Esophagus muscularis mucosa (tissue), 4 donors: ENCODE measurements at places on chromosomes 2 and 18. TPM values are rescaled to one million over a fixed set of nuclear protein-coding genes. Genes with fewer than 3 reads are reported as not detected.

MYO5B gene
- total RNA-seq = 2.1 TPM

DNA sequence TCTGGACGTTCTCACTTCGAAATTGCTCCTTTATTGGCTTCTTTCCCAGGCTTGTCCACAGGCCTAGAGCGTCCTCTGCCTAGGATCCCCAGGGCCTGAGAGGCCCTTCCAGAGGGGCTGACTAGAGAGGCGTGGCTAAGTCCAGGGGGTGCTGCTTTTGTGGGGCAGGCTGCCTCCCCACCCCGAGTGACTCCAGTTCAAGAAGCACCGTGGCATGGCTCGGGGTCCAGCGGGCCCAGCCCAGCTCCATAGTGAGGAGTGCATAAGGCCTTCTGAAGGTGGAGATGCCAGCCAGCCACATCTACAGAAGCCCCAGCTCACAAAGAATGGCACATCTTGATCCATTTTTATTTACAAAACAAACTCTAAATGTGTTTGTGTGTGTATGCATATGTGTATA, 44.8 kb upstream of the POMC start:
- peaks cover 15% of the 10 kb centered on the region for H3K4me1 ChIP-seq
- H3K36me3 ChIP-seq = no peaks in the 10 kb centered on the region
- H3K27ac ChIP-seq = no peak overlapping the region
- H3K27me3 ChIP-seq = no peaks in the 10 kb centered on the region

DNA sequence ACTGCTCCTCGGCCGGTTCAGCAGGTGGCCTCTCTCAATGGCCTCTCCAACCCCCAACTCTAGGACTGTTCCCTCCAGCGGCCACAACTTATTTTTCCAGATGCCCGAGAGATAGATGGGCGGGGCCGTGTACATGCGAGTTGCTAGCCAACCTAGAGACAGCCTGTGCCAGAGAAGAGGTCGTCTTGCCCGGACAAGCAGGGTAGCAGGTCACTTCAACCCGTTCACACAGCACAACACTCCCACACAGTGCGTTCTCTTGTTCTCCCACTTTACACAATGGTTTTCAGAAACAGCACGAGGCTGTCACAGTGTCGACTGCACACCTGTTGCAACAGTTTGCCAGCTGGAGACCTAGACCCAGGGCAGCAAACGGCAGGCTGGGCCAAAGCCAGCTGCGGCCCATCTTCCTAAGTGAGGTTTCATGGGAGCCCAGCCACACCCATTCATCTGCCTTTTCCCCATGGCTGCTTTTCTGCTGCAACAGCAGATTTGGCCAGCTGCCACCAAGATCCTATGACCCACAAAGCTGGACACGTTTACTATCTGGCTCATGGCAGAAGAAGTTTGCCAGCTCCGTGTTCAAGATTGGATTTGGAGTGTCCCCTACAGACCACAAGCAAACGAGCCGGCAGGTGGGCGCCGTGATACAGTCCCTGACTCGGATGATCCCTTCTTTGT, 7.3 kb upstream of the PRLH start:
- no peaks in the 10 kb centered on the region for H3K27me3 ChIP-seq
- no peaks in the 10 kb centered on the region for H3K36me3 ChIP-seq
- H3K27ac ChIP-seq = no peak overlapping the region

CPO gene
- 0.63 TPM for total RNA-seq

UPP2 gene
- total RNA-seq = not detected

SGO2 gene
- total RNA-seq = 1.9 TPM

MYOM1 gene
- total RNA-seq = 15.8 TPM

DNA sequence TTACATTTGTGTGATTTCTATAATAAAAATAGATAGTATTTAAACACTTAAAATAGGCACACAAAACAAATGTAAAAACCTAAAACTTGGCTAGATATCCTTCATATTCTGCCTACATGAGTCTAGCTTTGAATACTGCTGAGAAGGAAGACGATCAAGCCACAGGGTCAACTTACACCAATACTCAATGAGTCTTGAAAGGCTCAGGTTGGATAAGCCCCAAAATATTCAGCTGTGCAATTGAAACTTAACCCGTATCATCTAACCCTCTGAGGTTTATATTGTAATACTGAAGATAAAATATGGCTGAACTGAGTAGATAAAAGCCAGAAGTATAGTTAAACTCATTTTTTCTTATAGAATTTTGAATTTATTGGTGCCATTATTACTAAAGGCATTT, 313.0 kb upstream of the NRXN1 start:
- H3K27ac ChIP-seq = no peak overlapping the region
- no peak for DNase-seq
- no peaks in the 10 kb centered on the region for H3K27me3 ChIP-seq
- no peaks in the 10 kb centered on the region for H3K36me3 ChIP-seq
- no peaks in the 10 kb centered on the region for H3K4me1 ChIP-seq

DNA sequence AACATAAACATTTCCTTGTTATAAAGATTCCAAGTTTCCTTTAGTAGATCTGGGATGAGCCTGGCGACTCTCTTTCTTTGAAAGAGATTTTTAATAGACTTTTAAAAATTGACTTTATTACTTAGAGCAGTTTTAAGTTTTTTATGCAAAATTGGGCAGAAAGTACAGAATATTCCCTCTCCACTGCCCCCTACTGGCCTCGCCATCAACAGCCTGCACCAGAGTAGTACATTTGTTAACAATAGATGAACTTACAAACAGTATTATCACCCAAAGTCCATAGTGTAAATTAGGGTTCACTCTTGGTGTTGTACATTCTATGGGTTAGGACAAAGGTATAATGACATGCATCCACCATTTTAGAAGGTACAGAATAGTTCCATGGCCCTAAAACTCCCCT, 3.9 kb downstream of the MAP3K19 start:
- peaks cover 4% of the 10 kb centered on the region for H3K4me1 ChIP-seq
- H3K27ac ChIP-seq = no peak overlapping the region
- DNase-seq = no peak
- no peaks in the 10 kb centered on the region for H3K36me3 ChIP-seq
- no peak overlapping the region for H3K4me3 ChIP-seq

DNA sequence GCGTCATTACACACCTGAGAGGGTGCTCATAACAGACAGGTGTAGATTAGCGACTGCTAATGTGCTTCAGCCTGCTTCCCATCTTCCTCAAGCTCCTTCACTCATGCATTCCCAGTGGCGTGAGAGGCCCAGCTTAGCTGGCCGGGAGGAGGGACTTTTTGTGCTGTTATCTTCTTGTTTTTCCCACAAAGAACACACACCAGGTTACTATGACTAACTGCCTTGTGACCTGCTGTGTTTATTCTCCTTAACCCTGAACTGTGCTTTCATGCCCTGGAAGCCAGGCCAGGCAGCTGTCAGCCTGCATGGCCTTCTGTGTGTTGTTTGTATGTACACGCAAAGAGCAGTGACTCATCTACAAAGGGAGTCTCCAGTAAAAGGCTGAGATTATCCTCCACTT, 143.8 kb downstream of the PIEZO2 start:
- H3K27ac ChIP-seq = no peak overlapping the region
- no peaks in the 10 kb centered on the region for H3K4me1 ChIP-seq
- no peaks in the 10 kb centered on the region for H3K27me3 ChIP-seq

DNA sequence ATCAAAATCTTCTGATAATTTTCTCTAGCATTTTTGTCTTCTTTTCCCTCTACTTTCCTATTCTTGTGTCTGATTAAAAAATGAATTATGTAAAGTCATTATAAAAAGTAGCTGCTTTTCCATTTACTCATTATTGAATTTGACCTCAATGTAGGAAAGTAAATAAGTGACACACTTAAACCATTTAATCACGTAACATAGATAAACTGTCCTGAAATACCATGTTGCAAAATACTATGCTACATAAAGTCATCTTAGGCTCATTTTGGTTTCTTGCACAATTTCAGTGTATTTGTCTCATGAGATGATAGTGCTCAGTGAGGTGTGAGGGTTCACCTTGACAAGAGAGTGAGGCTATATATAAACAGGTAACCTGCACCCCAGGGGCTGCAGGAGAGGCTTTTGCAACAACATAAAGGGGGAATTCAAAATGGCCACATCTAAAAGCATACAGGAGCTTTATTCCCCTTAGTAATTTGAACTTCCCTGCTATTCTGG, 502.7 kb downstream of the RNF144A start:
- no peak overlapping the region for H3K4me3 ChIP-seq
- H3K4me1 ChIP-seq = no peaks in the 10 kb centered on the region
- no peak overlapping the region for H3K27ac ChIP-seq
- DNase-seq = no peak
- H3K36me3 ChIP-seq = no peaks in the 10 kb centered on the region

DNA sequence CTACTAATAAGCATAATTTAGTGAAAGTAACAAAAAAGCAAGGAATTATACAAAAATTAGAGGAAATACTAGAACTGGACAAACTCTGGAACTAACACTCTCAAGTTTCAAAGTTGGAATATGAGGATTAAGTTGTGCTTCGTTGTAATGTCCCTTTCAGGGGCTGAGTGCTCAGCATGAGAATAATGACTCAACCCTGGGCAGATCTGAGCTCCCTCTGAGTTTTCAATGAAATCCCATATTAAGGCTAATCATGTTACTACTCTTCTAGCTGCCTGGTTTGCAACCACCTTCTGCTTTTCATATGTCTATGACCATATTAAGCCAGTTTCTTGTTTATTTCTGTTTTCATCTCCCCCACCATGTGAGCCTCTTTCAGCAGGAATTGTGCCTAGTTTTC, 274.9 kb upstream of the LRRTM4 start:
- H3K27ac ChIP-seq = no peak overlapping the region
- no peaks in the 10 kb centered on the region for H3K36me3 ChIP-seq
- no peak for DNase-seq
- no peak overlapping the region for H3K4me3 ChIP-seq

DNA sequence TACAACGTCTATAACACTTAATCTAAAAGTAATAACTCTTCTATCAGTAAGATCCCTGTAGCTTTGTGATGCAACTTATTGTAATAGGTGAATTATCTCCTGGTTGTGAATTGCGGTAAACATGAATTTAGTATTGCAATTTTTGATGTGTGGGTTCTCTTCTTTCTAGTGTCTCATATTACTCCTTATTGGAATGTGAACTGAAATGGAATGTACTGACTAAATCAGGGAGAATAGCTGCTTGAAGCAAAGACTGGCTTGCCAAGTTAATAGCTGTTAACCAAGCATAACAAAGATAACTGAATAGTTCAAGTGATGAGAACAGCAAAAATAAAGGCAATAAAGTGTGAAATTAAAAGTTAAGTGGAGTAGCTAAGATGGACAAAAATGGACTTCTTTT, 60.5 kb upstream of the TFPI start:
- DNase-seq = no peak
- no peaks in the 10 kb centered on the region for H3K4me1 ChIP-seq
- H3K36me3 ChIP-seq = no peaks in the 10 kb centered on the region

DNA sequence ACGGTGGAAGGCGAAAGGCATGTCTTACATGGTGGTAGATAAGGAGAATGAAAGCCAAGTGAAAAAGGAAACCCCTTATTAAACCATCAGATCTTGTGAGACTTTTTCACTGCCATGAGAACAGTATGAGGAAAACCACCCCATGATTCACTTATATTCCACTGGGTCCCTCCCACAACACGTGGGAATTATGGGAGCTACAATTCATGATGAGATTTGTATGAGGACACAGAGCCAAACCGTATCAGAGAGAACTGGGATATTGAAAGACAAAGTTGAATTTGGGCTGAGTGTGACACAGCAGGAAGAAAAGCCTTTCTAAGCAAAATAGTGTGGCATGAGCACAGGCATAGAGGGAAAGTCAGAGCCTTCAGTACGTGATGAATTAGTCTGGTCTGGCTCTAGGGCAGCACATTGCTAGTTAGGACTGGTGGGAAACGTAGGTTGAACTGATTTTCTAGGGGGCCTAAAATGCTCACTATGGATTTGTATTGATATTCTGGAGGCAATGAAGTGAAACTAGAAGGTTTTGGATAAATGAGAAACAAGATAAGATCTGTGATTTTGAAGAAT, 84.8 kb upstream of the RND3 start:
- DNase-seq = no peak
- H3K4me3 ChIP-seq = no peak overlapping the region
- no peaks in the 10 kb centered on the region for H3K36me3 ChIP-seq
- no peaks in the 10 kb centered on the region for H3K27me3 ChIP-seq
- no peaks in the 10 kb centered on the region for H3K4me1 ChIP-seq

EVX2 gene
- not detected for total RNA-seq

- H3K27me3 ChIP-seq = no peaks in the 10 kb centered on the region
- no peaks in the 10 kb centered on the region for H3K36me3 ChIP-seq
- DNase-seq = no peak
- H3K4me1 ChIP-seq = no peaks in the 10 kb centered on the region
- H3K4me3 ChIP-seq = no peak overlapping the region
These were observed 35.5 kb upstream of the SP5 start for GRCh38 chr2:170679607-170680079.

GRCh38 chr2:218290316-218291261, 1.7 kb downstream of the TMBIM1 start:
- H3K4me1 ChIP-seq = peaks cover 82% of the 10 kb centered on the region
- H3K27me3 ChIP-seq = no peaks in the 10 kb centered on the region

NDC80 gene
- 0.17 TPM for total RNA-seq

MLPH gene
- total RNA-seq = 8.7 TPM

GRCh38 chr2:165185633-165186032, 18.2 kb downstream of the SCN3A start:
- no peaks in the 10 kb centered on the region for H3K27me3 ChIP-seq
- no peaks in the 10 kb centered on the region for H3K36me3 ChIP-seq
- H3K4me3 ChIP-seq = no peak overlapping the region
- H3K27ac ChIP-seq = no peak overlapping the region

DNA sequence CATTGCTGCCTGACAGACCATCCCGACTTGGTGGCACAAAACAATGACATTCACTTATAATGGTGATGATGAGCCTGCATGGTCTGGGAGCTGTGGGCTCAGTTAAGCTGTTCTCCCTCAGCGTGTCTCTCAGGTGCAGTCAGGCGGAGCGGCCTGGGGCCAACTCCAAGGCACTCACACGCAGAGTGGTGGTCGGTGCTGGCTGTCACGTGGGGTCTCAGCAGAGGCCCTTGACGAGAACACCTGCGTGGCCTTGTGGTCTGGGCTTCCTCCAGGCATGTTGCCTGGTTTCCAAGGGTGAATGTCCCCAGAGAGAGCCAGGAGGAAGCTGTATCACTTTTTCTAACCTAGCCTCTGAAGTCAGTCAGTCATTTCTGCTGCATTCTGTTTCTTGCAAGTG, 29.8 kb downstream of the ARMC9 start:
- no peaks in the 10 kb centered on the region for H3K27me3 ChIP-seq
- no peaks in the 10 kb centered on the region for H3K36me3 ChIP-seq
- peaks cover 5% of the 10 kb centered on the region for H3K4me1 ChIP-seq
- H3K27ac ChIP-seq = peak overlapping the region; percentile 92
- no peak overlapping the region for H3K4me3 ChIP-seq

GBX2 gene
- total RNA-seq = not detected

DNA sequence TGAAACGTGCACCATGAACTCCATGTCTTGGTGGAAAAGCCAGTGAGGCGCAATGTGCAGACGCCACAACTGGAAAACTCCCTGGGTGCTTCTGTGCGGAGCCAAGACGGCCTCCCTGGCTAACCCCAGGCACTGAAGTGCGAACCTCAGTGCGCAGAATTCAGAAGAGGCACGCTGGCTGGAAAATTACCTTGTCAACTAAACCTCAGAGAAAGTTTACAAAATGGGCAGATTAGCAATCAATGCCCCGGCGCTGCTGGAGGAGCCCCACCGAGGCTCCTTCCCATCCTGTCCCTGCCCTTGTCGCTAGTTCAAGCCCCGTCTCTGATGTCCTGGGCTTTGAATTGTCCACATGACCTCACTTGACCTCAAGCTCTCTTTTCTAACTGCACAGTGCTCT, 22.2 kb downstream of the SNORC start:
- no peaks in the 10 kb centered on the region for H3K4me1 ChIP-seq
- no peak overlapping the region for H3K4me3 ChIP-seq
- H3K27me3 ChIP-seq = peaks cover 81% of the 10 kb centered on the region
- no peak overlapping the region for H3K27ac ChIP-seq
- DNase-seq = no peak

- H3K27me3 ChIP-seq = no peaks in the 10 kb centered on the region
- H3K4me1 ChIP-seq = peaks cover 78% of the 10 kb centered on the region
- no peaks in the 10 kb centered on the region for H3K36me3 ChIP-seq
- H3K27ac ChIP-seq = peak overlapping the region; percentile 12
These were observed 135.1 kb downstream of the THADA start for GRCh38 chr2:43460611-43461365.
